ENCODE measurements at places on chromosomes 16 and 17. TPM values are rescaled to one million over a fixed set of nuclear protein-coding genes. Genes with fewer than 3 reads are reported as not detected.

CAVIN1 gene
- total RNA-seq = 486 TPM

MYH8 gene
- total RNA-seq = not detected

DNA sequence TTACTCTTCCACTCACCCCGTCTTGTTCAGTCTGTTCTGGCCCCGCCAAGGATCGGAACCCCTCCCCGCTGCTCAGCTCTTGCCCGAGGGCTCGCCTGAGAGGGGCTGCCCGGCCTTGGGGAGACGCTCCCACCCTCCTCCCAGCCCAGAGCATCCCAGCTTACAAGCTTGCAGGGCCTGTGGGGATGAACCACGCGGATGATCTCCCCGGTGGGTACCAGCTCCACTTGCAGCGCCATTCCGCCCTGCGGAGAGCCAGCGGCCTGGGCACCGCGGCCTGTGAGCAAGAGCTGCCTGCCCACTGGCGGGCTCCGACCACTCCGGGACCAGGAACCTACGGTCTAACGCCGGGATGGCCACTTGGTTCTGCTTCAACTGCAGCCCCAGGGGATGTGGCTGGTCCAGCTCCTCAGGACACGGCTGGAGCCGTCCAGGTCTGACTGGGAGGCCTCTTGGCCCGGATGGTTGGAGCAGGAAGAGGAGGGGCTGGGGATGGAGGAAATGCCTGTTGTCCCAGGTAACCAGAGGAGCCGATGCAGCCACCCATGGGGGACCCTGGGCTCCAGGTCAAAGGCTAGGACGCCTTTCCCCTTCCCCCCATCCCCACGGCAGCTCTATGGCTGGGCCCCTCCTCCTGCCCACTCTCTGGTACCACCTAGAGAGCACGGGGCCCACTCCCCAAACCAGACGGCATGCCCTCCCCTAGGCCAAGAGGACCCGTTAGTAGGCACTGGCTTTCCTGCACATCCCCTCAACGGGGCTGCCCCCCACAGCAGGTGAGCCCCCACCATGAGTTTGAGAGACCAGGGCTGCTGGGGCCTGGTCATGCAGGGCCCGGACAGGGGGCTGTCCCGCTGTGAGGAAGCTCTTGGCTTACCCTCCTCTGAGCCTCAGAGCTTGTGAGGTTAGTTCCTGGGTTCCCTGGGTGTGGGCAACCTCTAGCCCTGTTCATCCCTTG, at the start of gene MYO1C:
Gene MYO1C (minus strand): TSS at position 438 of the 958 bp plus-strand sequence. CDS start 199 bp downstream, at position 239.
- no peak for DNase-seq

DNA sequence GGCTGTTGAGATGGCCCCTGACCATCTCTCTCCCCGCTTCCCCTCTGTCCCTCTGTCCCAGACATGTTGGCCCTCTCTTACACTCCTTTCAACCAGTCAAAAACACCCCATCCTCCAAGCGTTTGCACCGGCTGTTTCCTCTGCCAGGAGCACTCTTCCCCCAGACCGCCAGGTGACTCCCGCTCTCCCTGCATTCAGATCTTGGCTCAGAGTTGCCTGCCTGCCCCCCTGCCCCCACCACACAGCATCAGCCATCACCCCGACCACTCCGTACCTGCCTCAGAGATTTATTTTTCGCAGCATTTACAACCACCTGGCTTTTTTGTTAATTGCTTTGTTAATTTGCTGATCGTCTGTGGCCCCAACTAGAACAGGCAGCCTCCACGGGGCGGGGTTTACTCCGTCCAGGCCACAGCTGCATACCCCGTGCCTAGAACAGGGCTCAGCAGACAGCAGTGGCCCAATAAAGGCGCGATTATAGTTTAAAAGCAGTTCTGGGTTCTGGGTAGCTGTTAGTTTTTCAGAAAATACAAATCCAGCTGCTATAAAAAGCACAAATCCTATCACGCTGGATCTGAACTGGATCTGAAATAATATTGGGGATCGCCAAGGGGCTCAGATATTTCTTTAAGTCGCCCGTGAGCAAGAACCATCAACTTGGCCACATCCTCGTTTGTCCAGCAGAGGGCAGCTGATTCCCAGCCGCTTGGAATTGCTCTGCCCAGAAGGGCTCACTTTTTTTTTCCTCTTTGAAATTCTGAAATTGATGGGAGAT, 173.6 kb downstream of the IRF8 start:
- DNase-seq = peak; percentile 35

GAST gene
- total RNA-seq = not detected

GRCh38 chr17:41536741-41537613, 8.9 kb upstream of the KRT19 start:
- DNase-seq = no peak

DNA sequence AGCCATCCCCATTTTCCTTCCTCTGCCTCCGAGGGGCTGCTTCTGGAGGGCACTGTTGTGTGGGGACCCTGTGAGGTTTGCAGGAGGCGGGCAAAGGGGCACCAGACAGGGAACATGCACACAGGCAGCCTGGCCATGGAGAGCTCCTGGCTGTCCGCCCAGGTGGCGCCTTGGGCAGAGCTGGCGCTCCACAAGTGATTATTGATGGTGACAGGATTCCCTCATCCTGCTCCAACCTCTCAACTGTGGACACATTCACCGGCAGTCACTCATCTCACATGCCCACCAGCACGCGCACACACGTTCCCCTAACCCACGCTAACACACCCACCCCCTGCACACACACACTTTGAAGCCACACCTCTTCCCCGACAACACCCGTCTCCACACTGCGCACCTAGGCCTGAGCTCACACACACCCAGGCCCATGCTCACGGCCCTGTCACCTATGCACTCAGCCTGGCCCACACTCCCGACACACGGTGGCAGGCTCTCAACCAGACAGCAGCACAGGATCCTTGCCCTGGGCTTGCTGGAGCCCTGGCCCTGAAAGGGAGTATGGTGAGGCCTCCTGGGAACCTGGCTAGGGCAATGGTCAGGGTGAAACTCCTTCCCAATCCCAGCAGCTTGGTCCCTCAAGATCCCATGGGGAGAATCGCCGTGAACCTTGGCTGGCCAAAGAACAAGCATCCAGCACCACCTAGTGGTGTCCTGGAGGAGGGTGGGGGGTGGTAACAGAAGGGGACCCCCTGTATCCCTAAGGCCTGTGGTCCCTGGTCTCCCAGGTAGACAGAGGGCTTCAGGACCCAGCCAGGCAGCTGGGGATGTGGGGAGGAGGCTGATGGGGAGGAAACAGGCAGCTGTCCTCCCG, 3.6 kb downstream of the PNMT start:
- DNase-seq = no peak

GPR179 gene
- total RNA-seq = not detected

SPATA22 gene
- total RNA-seq = 0.93 TPM

SOCS1 gene
- 6.5 TPM for total RNA-seq

DNA sequence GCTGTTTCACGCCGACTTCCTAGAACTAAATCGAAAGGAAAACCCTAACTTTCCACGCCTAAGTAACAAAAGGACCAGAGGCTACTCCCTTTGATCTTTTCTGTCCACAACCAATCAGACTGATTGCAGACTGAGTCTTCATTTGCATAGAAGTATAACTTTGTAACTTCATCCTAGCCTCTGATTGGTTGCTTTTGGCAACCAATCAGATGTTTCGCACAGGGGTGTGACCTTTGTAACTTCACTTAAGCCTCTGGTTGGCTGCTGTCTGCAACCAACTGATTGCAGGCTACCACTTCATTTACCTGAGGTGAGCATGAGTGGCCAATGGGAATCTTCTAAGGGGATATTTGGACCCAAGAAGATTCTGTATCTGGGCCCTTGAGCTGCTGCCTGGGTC, 17.4 kb upstream of the ICAM2 start:
- no peak for DNase-seq

DNA sequence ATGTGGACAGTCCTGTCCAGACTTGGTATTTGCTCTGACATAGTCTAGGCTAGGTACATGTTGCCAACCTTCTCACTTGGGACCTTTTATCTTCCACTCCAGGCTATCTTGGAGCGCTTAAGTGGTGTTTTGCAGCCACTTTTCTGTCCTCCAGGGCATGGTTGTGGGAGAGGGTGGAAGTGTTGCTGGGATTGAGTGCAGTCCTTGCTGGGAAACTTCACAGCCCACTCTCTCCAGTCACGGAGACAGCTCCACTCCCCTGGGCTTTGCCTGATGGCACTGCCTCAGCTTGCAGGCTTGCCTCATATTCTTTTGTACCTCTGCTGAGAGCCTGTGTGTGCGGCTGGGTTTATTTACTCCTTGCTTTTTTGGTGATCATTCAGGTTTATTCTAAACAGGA, 17.4 kb downstream of the RPA1 start:
- no peak for DNase-seq

DNA sequence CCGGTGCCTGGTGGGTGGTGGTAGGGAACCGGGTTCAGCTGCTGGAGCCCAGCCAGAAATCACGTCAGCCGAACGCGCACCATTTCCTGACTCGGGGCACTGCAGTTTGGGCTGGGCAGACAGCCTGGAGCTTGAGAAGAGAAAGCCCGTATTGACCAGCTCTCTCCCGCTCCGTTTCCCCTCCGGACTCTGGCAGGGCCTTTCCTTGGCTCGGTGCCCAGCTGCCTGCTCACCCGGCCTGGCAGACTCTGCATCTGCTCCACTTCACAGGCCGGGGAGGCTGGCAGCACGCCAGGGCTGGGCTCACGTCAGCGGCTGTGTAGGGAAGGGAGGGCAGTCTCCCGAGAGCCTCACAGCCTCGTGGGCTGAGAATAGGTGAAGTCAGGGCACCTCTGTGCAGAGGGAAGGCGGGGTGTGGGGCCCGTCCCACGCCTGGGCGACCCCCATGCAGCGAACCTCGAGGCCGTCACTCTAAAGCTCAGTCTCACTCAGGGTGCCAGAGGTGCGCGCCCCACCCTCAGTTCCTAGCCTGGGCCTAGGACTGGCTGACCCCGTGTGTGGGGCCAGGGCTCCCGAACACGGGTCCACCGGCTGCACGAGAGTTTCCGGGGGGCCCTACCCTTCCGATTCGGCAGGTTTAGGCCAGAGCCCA, 59.1 kb downstream of the OR1D5 start:
- peak; percentile 100 for DNase-seq

- DNase-seq = no peak
Observed at GRCh38 chr16:74760007-74760767, 14.4 kb downstream of the FA2H start.

KRTAP1-5 gene
- not detected for total RNA-seq

SLFN14 gene
- not detected for total RNA-seq

GRCh38 chr17:82036634-82037091, 834 bp downstream of the DCXR start:
- no peak for DNase-seq

Data from omental fat pad (tissue), 4 donors.